EH (cell line): ENCODE measurements at places on chromosomes 12 and 14.

GRCh38 chr12:49854976-49855375 is 12.1 kb upstream of the BCDIN3D start:
- DNase-seq = no peak

- DNase-seq = peak; percentile 31
Measured at GRCh38 chr14:29521526-29522137, 406.0 kb downstream of the PRKD1 start.

DNA sequence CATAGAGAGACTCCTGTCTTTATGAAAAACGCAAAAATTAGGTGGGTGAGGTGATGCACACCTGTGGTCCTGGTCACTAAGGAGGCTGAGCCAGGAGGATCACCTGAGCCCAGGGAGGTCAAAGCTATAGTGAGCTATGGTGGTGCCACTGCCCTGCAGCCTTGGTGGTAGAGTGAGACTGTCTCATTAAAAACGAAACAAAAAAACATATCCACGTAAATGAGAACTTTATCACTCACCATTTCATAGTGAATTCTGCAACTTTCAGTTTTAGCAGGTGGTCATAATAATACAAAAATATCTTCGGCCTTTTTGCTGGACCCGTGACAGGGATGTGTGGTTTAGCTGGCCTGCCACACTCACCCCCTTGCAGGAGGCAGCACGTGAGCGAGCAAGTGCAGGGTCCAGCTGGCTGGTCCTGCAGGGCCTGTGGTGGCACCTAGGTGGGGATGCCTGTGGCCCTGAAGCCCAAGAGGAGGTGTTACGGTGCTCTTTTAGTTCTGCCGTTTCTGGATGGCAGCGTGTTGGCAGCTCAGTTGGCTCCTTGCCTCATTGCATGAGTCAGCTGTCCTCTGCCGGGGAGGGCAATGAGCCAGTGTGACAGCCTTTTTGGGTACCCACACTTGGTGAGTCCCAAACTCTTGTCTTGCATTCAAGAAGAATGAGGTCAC is 1330.7 kb upstream of the TMEM132C start:
- peak; percentile 15 for DNase-seq

GRCh38 chr12:49939707-49940106 is 10.8 kb upstream of the AQP2 start:
- DNase-seq = no peak

- DNase-seq = no peak
Measured at GRCh38 chr14:45156067-45156466, 20.3 kb downstream of the FANCM start.

DNA sequence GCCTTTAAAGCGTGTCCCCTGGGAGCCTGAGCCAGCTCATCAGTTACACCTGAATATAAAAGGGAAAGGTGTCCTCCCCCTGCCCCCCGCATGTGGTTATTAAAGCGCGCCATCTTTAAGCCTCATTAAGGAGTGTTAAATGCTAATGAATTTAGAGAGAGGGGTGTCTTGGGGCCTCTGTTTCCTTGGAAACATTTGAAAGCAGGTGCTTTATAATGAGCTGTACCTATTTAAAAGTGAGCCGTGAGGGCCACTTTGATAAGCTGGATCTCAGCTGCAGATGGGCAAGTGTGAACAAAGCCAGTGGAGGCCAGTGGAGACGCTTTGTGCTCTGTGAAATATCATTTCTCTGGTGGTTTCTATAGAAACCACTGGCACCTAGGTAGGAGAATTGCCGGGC is 84.0 kb downstream of the BEGAIN start:
- no peak for DNase-seq

DNA sequence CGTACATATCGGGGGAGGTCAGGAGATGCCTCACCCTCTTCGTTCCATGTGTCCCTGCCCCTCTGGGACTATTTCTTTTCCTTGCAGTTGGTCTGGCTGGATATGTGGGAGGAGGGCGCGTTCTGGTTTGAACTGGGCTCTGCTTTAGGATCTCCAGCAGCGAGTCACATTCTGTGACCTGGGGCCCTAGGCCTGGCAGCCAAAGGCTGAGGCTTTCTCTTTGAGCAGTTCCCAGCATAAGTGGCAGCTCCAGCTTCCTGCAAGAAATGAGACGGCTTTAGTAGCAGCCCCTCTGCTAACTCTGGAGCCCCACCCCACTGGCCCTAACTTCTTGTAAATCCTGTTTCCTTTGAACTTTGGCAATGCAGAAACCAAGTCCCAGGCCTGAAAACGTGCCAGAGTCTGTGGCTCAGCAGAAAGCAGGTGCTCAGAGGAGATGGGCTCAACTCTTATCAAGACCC is 274.8 kb downstream of the DPF3 start:
- DNase-seq = peak; percentile 48

GRCh38 chr14:68395604-68396003 is 397.3 kb downstream of the ZFP36L1 start:
- peak; percentile 81 for DNase-seq

- DNase-seq = peak; percentile 15
Measured at GRCh38 chr14:57182760-57183503, 85.8 kb downstream of the EXOC5 start.

GRCh38 chr12:53500142-53500775 is 824 bp upstream of the TARBP2 start:
- DNase-seq = peak; percentile 73

DNA sequence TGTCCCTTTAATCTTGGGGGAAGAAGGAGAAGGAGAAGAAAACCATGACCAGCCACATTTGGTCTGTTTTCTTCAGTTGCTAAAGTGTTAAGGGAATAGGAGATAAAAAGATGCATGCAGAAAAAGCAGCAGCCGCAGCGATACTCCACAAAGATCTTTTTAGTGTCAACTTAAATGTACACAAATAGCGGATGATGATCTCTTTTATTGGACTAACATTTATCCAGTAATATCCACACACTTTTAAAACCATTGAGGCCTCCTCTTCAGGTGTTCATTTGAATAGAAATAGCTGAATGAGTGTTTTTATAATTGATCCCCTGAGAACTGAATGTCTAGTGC is 83.5 kb downstream of the PAPOLA start:
- DNase-seq = no peak

- DNase-seq = peak; percentile 95
Measured at GRCh38 chr14:60654334-60654821, 5.1 kb upstream of the SIX1 start.

GRCh38 chr14:35696119-35696518 is 113.0 kb downstream of the RALGAPA1 start:
- no peak for DNase-seq

GRCh38 chr12:65715961-65716360 is 108.3 kb upstream of the HMGA2 start:
- DNase-seq = no peak

GRCh38 chr12:106033161-106033675 is 105.5 kb downstream of the NUAK1 start:
- DNase-seq = peak; percentile 42

DNA sequence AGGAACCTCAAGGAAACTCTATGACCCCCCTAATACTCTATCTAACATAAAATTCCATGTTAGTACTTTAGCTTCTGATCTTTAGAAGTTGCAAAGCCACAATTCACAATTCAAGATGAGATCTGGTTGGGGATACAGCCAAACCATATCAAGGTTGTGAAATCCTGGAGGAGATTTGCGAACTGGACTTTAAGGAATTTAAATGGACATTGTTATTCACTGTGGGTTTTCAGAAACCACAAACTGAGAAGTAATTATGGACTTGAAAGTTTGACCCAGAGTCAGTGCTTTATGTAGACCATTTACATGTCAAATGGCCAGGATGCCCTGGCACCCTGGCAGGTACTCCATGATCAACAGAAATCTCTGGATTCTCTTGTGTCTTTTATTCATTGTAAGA is 14.2 kb upstream of the CDKL1 start:
- peak; percentile 89 for DNase-seq

DNA sequence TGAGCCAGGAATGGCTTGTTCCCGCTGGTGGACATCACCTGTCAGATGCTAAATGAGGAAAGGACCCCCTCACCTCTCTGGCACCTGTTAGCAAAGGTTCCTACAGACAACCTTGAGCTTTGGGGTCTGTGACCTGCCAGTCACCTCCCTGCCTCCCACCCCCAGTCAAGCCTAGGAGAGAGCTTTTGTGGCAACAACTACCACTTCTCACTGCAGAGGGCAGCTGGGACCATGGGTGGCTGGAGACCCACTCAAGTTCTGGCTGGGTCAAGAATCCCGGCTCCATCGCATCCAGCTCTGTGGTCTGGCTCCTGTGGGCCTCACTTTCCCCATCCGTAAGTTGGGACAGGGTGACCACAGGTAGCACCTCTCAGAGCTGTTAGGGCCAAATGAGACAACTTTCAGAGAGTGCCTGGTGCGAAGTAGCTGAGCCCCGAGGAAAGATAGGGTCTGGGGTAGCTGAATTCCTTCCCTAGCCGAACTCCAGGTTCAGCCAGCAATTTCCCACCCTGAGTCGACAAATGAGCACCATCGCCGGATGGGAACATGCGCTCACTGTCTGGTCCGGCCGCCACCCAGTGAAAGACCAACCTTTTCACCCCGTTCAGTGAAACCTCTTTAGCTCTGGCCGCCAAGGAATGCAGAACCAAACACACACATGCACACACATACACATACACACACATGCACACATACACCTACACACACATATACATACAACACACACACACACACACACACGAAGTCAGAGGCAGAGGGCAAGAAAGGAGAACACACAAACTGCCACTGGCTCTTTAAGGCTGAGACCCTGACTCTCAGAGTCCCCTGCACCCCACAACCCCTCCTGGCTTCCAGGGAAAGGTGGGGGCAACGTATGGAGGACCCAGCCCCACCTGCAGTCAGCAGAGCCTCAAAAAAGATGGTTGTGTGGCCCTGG is 1.9 kb downstream of the TMEM119 start:
- no peak for DNase-seq

GRCh38 chr14:71553779-71554178 is 378.4 kb upstream of the RGS6 start:
- DNase-seq = no peak

GRCh38 chr12:75239987-75240386 is 30.3 kb upstream of the KCNC2 start:
- DNase-seq = no peak

- peak; percentile 87 for DNase-seq
Measured at GRCh38 chr12:12896260-12896659, 4.9 kb downstream of the GPRC5A start.

GRCh38 chr14:104749111-104749649 is 3.8 kb upstream of the SIVA1 start:
- peak; percentile 82 for DNase-seq

DNA sequence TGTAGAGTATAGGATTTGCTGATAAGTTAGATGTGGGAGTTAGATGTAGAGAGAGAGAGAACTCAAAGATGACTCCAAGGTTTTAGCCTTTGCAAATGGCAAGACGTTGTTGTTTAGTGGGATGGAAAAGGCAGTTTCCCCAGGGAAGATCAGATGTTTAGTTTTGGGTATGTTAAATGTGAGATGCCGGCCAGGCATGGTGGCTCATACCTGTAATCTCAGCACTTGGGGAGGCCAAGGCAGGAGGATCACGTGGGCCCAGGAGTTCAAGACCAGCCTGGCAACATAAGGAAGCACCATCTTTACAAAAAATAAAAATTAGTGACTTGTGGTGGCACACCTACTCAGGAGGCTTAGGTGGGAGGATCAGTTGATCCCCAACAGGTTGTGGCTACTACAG is 33.5 kb downstream of the SCFD1 start:
- DNase-seq = no peak

DNA sequence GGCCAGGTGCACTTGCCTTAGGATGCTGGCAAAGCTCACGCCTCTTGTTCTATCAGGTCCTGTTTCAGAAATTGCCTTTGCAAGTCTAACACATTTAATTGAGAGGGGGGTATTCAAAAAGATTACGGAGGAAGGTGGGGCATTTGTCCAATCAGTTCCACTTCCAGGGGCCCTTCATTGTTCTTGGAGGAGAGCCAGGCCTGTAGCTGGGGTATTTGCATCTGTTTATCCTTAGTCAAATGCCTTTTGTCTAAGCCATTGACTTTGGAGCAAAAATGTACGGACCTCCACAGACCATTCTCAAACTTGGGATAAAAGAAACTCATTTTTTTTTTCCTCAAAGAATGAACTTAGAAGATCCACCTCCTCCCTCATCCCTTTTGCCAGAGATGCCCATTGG is 582.0 kb downstream of the BCL11B start:
- DNase-seq = no peak

DNA sequence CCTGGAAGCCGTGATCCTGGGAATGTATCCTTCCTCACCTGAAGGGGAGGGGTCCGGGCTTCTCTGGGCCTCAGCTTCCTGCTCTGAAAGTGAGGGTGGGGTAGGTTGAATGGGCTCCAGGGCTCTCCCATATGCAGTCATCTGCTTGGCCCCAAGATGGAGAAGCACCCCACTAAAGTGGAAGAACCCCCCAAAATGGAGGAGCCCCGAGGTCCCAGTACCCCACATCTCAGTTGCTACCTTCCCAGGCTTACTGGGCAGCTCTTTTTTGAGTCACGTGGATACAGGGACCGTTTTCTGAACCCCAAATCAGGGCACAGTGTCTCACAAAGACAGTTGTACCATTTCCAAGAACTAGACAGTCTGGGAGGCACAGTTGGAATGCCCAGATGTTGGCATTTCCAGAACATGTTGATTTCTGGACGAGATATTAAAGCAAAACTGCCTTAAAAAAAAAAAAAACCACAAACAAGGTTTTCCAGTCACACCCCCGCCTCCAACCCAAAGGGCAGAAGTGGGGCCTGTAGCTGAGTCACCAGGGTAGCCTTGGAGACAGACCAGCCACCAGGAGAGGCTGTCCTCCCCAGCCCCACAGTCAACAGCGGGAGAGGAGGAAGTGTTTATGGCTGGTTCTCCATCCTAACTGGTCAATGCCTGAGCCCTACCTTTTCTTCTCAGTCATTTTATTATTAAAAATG is 12.1 kb downstream of the VASH1 start:
- peak; percentile 89 for DNase-seq

DNA sequence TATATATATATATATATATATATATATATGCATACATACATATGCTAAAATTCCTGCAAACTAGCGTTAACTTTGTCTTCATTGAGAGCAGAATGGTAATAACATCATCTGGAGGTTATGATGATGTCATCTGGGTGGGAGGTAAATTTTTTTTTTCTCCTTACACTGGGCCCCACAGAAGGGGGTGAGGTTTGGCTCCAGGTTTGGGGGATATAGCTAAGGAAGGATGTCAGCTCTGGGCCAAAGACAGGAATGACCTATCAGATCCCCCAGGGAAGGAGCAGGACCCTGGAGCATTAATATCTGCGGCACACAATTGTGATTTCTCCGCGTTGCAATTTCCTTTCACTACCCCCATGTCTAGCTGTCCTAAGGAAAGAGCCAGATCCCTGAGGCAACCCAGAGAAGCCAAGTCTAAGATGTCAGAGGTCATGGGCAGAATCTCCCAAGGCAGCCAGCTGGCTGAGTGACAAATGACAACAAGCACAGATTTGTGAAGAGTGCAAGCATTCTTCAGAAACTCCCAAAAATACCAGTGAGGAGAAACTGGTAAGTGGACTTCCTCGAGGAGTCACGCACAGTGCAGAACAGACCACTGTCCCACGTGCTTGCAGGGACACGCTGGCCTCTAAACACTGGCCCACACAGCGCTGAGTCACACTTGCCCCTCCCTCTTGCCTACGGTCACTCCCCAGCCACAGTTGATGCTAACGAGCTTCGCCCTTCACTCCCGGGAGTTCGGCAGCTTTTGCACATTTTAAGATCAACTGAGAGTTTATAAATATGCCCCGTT is 9.9 kb downstream of the UBC start:
- DNase-seq = peak; percentile 99
